AG04450 (cell line): ENCODE measurements at places on chromosomes 1 and 21.

DNA sequence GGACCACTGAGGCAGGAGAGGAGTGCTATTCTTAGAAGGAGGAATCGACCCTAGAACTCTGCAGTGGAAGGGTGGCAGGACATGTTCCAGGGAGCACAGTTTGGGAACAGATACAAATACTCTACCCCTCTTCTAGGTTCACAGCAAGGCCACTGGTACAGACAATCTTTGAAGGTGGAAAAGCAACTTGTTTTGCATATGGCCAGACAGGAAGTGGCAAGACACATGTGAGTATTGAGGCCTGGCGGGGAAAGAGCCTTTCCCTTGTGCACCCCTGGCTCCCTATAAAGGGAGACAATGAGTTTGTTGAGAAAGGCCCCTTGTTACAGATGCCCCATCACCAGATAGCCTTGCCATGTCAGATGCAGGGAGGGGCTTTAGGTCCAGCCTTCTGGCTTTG, 17.8 kb downstream of the KIF2C start:
- no peak for DNase-seq

GRCh38 chr1:82215056-82215852, 414.5 kb downstream of the ADGRL2 start:
- no peak for DNase-seq

GRCh38 chr1:71203241-71203640, 122.4 kb upstream of the ZRANB2 start:
- DNase-seq, result no peak

DNA sequence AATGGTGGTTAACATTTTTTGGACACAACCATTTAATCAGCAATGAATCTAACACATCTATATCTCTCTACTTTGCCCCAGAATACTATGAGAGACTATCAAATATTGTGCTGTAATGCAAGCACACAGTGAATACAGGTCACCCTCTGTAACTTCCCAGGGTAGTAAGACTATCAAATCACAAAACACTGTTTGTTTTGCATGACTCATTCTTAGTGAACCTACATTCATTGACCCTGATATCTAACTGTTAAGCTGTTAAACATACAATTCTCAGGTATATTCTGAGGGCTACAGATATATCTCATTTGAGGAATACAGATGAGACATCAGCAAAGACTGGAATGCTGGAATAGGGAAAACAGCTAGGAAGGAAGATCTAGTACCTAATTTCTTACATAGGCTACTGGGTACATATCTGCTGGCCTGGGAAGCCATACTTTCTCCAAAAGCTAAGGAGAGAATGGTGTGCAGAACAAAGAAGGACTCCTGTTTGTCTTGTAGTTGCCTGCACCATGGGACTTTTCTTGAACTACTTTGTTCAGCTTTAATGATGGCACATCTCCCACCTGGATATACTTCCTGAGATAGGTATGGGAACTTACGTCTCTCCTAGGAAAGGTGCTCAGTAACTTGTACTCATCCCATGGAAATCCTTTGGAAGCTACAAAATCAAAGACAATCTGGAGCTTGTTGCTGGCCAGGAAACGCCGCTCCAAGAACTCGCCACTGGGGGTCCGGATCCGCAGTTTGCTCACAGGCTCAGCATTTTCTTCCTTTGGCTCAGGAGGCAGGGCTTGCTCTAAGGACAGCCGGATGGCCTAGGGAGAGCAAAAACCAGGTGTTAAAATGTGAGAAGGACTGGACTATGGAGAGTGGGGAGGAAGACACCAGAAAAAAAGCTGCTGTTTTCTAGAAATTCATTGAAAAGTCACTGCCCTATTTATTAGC, 51.9 kb upstream of the DMRTA2 start:
- DNase-seq, result no peak

- DNase-seq, result no peak
Observed at GRCh38 chr1:239389703-239390102, 3.3 kb downstream of the CHRM3 start.

- no peak for DNase-seq
Observed at GRCh38 chr1:212440419-212440818, 7.7 kb downstream of the NENF start.
